ENCODE measurements at places on chromosomes 11 and 22.
A peak's percentile ranks its signal among the peaks of the same experiment; 100 is the strongest.

GRCh38 chr22:47152938-47153337 is 390.5 kb downstream of the TBC1D22A start:
- DNase-seq = no peak

DNA sequence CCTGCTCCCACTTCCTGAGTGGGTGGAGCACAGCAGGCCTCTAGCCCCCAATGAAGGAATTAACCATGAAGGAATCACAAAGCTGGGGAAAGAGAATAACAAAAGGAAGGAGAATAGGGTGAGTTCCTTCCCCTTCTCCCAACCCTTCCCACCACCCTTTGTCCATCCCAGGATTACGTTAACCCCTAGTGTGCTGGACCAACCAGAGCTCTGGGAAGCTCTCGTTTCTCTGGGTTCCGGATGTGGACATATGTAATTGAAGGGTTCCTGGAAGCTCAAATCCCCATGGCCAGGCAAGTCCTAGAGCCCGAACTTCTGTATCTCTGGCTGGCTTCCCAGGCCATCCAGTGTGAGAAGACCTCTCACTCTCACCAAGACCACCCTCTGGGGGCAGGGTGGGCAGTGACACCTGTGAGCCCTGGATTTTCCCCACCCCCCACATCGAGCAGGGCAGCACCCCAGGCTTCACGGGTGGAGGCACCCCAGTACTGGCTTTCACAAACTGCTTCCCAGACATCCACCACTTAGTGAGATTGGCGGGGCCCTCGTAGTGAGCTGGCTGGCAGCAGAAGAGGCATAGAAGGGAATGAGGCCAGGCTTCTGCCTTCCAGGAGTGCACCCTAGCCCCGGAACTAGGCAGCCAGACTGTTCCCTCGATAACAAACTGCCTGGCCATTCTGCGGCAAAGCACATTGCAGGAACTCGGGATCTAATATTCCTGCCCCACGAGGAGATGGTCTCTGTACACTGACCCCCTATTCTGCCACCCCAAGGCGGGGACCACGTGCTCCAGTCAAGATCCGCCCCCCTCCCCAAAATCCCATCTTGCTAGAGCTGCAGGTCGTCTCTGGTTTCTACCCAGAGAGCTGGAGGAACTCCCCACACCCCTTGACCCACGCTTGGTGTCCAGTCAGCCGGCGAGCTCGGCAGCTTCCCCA is 2.1 kb downstream of the NECTIN1 start:
- DNase-seq = no peak

GRCh38 chr11:69121021-69121420 is 34.7 kb upstream of the SMIM38 start:
- no peak for DNase-seq

GRCh38 chr11:126149759-126150625 is 61.5 kb downstream of the RPUSD4 start:
- DNase-seq = no peak

DNA sequence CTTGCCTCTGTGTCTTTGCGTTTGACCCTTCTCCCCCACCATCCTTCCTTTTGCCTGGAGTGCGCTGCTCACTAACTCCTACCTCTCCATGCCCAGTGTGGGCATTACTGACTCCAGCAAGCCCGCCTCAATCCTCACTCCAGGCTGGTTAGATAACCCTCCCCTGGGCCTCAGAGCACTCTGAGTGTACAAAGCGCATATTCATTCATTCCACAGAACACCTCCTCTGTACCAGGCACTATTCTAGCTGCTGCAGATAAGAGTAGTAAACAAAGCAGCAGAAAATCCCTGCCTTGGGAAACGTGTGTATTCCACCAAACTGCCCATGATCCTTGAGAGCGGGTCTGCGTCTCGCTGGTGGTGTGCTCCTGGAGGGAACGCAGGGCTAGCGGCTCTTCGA is 3.2 kb downstream of the SLC22A8 start:
- DNase-seq = no peak

- DNase-seq = no peak
These were observed 419.0 kb downstream of the LRRC4C start for GRCh38 chr11:41040474-41040873.

DNA sequence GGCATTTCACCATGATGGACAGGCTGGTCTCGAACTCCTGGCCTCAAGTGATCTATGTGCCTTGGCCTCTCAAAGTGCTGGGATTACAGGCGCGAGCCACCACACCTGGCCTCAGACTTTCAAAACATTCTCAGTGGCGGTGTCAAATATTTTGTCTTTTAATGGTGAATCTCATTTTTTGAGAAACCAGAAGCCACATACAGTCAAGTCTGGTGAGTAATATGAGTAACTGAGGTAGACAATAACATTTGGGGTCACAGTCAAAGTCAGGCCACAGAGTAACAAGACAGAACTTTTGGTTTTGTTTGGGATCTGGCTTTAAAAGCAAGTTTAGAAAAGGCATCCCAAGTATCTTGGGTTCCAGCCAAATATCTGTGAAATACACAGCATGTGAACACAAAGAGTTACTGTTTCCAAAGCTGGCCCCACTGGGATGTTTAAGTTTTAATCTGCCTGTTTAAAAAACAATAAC is 5.6 kb upstream of the TMA7B start:
- DNase-seq = peak; percentile 85

GRCh38 chr11:115921986-115922385 is 417.8 kb upstream of the CADM1 start:
- DNase-seq = no peak

GRCh38 chr11:128548649-128549255 is 38.6 kb downstream of the ETS1 start:
- DNase-seq = no peak

DNA sequence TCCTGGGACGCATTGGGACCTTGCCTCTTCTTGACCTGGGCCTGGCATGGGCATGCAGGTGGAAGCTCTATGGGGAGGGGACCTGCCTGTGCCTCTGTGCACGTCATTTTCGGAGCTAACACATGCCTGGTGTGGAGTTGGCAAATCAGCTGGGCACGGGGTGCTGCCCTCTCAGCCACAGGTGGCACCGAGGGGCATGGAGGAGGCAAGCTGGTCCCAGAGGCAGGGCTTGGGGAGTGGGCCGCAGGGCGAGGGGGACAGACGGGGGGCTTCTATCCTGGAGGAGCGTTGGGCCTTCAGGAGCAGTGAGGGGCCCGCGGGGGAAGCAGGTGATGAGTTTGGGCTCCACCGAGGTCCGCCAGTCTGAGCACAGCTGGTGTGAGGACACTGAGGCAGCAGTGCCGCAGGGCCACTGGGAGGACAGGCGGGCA is 362.0 kb downstream of the TBC1D22A start:
- no peak for DNase-seq

DNA sequence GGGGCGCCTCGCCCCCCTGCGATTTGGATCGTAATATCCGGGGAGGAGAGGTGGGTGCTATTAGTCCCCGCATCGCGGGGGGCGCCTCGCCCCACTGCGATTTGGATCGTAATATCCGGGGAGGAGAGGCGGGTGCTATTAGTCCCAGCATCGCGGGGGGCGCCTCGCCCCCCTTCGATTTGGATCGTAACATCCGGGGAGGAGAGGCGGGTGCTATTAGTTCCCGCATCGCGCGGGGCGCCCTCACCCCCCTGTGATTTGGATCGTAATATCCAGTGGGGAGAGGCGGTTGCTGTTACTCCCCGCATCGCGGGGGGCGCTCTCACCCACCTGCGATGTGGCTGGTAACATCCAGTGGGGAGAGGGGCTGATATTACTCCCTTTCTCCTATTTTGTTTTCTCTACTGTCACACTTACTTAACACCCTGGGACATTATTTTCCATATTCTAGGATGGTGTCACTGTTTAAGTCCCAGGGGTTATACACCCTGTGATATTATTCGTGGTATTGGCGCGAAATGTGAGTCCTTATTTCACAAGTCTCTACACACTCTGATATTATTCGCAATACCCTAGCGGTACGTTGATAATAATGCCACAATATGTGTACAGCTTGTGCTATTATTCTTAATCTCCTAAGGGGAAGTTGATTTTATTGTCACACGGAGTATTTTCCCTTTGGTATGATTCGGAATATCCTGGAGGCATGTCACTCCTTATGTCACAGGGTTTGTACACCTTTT is 57.8 kb upstream of the ALDH3B2 start:
- DNase-seq = peak; percentile 13

- no peak for DNase-seq
These were observed 46.6 kb downstream of the KCNC1 start for GRCh38 chr11:17781221-17781620.

- DNase-seq = no peak
These were observed 34.5 kb upstream of the TH start for GRCh38 chr11:2205981-2206690.

GRCh38 chr22:33361581-33361980 is 303.4 kb upstream of the SYN3 start:
- DNase-seq = no peak

DNA sequence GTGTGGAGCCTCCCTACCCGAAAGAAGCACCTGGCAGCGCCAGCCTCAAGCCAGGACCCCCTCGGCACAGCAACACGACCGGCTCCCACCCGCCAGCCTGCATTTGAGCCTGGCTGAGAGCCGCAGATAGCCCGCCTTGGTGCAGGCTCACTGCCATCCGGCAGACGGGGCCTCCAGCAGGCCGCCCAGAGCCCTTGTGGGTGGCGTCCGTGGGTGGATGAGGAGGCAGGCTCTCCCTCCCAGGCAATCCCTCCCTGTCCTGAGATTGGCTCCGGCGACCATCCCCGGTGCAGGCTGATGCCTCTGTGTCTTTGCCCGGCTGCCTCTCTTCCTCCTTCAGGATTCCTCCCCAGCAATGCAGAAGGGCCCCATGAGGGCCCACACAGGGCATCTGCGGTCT is 1527.9 kb downstream of the BRD1 start:
- no peak for DNase-seq

DNA sequence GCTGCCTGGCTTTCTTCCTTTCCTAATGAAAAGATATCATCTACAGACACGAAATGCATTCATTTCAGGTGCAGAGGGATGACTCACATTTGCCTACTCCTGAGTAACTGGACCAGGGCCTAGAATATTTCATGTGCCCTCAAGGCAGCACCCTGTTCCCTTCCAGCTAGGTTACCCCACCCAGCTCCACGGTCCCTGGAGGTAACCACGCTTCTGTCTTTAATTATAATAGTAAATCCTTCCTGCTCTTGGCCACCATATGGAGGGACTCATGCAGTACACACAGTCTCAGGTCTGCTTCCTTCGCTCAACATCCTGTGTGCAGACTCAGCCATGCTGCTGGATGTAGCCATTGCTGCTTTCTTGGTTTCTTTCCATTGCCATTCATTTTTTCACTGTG is 22.3 kb downstream of the DHCR7 start:
- DNase-seq = no peak

- DNase-seq = no peak
These were observed 11.3 kb downstream of the CHRNA10 start for GRCh38 chr11:3659595-3660515.

DNA sequence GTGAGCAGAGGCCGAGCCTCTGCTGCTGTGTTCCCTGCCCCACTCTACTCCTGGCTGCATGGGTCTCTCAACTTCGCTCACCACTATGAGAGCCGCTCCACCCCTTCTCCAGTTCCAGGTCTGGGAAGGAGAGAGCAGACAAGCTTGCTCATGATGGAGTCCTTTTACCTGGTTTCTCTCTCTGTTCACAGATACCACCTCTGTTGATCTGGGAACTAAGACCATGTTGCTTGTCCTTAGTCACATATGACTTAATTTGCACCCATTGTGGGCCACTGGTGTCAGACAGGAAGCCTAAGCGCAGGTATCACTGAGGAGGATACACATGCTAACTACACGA is 26.8 kb downstream of the MCM5 start:
- no peak for DNase-seq

- no peak for DNase-seq
These were observed 162.4 kb upstream of the SYN3 start for GRCh38 chr22:33220476-33221080.

- peak; percentile 36 for DNase-seq
These were observed 48.0 kb upstream of the CLPB start for GRCh38 chr11:72482211-72482812.

- no peak for DNase-seq
These were observed 53.5 kb downstream of the MYO18B start for GRCh38 chr22:25795478-25795877.

- DNase-seq = no peak
These were observed 16.2 kb downstream of the MISFA start for GRCh38 chr11:18615628-18616392.

DNA sequence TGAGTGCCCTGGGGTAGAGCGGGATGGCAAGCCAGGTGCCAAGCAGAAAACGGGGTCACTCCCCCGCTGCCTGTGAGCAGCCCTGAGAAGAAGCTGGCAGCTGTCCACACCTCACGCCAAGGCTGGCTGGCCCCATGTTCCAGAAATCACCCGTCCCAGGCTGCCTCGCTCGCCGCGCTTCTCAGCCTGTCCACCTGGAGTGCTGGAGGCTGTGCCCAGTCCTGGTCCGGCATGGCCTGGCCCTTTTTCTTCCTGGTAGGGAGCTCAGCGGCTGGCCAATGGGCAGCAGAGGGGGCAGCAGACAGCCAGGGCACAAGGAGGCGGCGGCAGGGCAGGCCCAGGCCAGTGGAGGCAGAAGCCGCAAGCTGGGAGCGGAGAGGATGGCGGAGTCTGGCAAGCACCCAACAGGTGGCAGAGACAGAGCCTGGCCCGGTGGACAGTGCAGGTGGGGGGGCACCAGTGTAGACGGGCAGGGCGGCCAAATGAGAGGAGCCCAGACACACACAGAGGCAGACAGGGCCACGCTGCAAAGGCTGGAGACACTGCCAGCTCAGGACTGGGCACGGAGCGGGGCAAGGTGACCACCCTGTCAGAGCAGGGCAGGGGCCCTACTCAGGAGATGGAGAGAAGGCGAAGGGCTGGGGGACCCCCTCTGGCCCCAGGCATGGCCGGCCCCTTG is 37.2 kb upstream of the TH start:
- DNase-seq = no peak

- no peak for DNase-seq
These were observed 21.9 kb downstream of the KRTAP5-5 start for GRCh38 chr11:1651411-1651980.

DNA sequence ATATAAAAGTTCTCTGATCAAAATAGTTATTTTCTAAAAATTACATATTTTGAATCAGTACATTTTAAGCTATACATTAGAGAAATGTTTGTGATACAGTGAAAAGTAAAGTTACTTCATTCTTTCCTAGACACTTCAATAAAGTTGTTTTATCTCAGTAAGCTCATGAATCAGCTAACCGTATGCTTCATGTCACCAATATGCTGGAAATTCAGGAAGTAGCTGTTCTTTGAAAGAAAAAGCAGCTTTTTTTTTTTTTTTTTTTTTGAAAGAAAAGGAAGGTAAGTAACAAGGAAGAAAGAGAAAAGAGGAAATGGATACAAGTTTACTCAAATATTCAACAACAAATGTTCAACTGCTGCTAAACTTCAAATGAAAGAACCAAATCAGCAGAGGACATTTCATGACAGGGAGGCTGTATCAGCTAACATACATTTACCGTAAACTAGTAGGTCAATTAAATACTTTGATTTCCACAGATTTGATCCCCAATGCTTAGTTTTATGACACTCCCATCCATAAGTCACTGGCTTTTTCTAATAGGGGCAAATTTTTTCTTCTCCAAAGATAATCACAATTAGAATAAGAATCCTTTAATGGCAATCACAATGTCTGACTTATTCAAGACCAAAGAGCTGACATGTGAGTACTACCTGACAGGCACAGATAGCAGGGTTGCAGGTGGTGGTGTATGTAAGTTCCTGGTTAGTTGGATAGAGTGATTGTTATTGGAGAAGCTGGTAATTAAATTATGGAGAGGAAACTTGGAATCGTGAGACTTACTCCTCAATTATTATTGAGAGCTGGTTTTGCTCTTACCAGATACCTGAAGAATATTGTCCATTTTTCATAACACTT is 754 bp downstream of the OR52A1 start:
- DNase-seq = no peak
